ENCODE measurements at places on chromosomes 12 and 14. TPM values are rescaled to one million over a fixed set of nuclear protein-coding genes. Genes with fewer than 3 reads are reported as not detected.

DNA sequence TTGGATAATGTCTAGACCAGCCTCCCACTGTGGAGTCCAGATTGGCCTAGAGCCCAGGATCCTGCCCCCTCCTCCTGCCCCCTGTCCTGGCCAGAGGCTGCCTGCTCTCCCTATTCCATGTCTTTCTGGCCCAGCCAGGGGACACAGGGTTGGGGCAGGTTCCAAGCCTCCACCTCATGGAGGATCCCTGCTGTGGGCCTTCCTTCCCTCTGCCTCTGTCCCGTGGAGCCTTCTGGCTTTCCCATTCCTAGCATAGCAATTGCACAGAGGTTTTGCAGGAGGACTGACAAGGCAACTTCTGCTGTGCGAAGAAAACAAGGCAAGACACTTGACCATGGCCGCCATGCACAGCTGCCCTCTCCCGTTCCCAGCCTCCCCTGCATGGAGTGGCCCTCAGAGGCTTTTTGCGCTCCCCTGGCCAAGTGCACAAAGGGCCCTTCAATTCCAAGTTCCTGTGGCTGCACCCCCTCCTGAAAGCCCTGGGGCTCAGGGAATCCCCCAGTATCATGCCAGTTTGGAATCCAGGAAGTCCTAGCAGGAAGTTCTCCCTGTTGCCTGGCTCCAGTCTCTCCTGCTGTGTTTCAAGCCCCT lies 42.1 kb downstream of the KRT80 start:
- no peak for DNase-seq

Gene PAH
- not detected for total RNA-seq

GRCh38 chr14:64605926-64606685 lies 56.3 kb downstream of the PPP1R36 start:
- DNase-seq, result no peak

- no peak for DNase-seq
Observed at GRCh38 chr12:59044791-59045190, 124.5 kb upstream of the LRIG3 start.

Gene TMEM229B
- 2.7 TPM for total RNA-seq

Gene TRIAP1
- total RNA-seq, result 8.8 TPM

- no peak for DNase-seq
Observed at GRCh38 chr12:103583008-103583407, 4.1 kb upstream of the STAB2 start.

- DNase-seq, result no peak
Observed at GRCh38 chr12:69904777-69905176, 79.8 kb downstream of the MYRFL start.

DNA sequence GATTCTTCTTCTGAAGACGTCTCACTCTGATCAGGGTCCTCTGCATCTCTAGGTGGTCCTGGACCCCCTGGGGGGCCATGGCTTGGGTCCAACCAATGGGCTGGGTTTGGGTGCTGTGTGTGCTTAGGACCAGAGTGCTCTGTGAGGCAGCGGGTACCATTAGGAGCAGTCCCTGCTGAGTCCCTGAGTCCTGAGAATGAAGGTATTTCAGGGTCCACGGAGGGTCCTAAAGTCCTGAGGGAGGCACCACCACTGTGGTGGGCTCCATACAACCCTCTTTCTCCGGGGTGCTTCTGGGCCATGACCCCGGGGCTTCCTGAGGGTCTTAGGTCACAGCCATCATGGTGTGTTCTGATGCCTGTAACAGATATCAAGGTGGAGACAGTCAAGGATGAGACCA lies 1.0 kb downstream of the DNAJC14 start:
- DNase-seq, result no peak

Gene CRADD
- 53.7 TPM for total RNA-seq

Gene PPM1H
- 0.78 TPM for total RNA-seq

DNA sequence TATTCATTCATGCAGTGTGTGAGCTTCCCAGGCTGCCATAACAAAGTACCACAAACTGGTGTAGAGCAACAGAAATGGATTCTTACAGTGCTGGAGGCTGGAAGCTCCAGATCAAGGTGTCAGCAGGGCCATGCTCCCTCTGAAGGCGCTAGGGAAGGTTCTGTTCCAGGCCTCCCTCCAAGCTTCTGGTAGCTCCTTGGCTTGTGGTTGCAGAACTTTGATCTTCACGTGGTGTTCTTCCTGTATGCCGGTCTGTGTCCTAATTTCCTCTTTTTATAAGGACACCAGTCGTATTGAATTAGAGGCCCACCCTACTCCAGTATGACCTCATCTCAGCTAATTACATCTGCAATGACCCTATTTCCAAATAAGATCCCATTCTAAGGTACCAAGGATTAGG lies 3.1 kb downstream of the OTUB2 start:
- no peak for DNase-seq

DNA sequence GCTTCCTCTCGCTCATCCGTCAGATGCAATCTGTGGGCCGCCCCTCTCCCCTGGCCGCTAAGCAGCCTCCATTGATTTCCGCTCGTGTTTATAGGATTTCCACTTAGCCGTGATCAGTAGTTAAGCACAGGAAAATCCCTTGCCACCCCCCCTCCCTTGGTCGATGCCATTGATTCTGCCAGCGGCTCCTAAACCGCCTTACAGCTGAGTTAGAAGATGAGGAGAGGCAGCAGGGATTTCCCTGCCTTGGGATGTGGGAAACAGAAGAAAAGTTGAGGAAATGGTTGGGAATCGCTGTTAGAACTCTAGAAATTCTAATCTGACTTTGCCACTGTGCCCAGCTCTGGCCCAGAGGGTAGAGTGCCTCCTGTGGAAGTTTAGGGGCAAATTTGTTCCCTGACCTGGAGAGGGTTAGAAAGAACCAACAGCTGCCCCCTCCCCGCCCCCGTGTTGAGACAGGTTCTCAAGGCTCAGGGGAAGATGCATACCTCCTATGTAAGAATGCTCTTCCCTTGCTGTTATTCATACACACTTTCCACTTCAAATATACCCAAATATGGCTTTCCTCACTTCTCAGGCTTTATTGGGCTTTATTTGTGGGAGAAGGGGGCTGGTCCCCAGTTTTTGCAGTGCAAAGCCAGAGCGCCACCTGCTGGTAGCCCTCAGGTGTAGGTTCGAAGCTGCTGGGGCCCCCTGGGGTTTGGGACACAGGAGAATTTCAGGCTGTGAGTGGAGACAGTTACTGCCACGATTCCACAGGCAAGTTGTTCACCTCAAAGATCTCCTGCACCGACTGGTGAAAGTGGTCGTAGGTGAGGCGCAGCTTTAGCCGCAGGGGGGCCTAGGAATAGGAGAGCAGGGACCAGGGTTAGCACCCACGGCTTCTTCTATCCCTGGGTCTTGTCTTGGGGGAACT lies 3.2 kb downstream of the THTPA start:
- no peak for DNase-seq

GRCh38 chr12:29402437-29402836 lies 21.5 kb upstream of the ERGIC2 start:
- DNase-seq, result no peak

Gene MORN3
- total RNA-seq, result not detected

GRCh38 chr14:69045857-69046475 lies 66.9 kb upstream of the ACTN1 start:
- no peak for DNase-seq

Gene HOXC5
- total RNA-seq, result 2.7 TPM

GRCh38 chr14:39107591-39107996 lies 4.6 kb upstream of the SEC23A start:
- DNase-seq, result no peak

- DNase-seq, result no peak
Observed at GRCh38 chr12:44542716-44543115, 333.4 kb downstream of the NELL2 start.

DNA sequence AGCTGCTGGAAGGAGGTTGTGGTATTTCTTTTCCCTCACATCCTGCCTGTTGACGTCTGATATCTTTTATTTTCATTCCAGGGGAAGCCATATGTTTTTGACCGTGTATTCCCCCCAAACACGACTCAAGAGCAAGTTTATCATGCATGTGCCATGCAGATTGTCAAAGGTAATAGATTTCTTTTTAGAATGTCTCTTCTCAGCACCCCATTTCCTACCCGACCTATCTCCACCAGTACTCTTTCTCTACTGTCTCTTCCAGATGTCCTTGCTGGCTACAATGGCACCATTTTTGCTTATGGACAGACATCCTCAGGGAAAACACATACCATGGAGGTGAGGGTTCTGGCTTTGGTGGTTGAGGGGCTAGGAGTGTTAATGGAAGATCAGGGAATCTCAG lies 13.5 kb downstream of the KIF5A start:
- DNase-seq, result no peak

Gene TSHR
- total RNA-seq, result 0.84 TPM

Gene CISTR
- total RNA-seq, result not detected

- no peak for DNase-seq
Observed at GRCh38 chr14:68703093-68703492, 89.8 kb downstream of the ZFP36L1 start.

Gene FAM90A1
- 0.21 TPM for total RNA-seq

DNA sequence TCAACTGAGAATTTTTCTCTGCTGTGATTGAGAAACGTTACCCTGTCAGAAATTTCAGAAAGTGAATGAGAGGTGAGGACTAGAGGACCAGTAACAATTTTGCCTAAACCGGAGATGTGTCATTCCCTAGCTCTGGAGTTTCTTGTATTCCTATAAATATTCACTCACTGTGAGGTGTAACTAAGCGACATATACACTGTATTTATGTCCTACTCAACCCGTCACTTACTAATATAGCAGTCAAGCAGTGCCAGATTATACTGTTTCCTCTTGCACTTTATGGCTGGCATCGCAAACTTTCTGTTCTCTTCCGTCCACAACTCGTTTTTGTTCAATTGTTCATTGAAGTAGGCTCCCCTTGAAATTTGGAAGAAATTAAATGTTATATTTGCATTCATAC lies 192.9 kb downstream of the NOVA1 start:
- DNase-seq, result no peak

GRCh38 chr12:54006559-54007220 lies 2.1 kb upstream of the HOXC8 start:
- DNase-seq, result no peak

- DNase-seq, result peak; percentile 9
Observed at GRCh38 chr14:44989497-44990440, 27.8 kb downstream of the TOGARAM1 start.

DNA sequence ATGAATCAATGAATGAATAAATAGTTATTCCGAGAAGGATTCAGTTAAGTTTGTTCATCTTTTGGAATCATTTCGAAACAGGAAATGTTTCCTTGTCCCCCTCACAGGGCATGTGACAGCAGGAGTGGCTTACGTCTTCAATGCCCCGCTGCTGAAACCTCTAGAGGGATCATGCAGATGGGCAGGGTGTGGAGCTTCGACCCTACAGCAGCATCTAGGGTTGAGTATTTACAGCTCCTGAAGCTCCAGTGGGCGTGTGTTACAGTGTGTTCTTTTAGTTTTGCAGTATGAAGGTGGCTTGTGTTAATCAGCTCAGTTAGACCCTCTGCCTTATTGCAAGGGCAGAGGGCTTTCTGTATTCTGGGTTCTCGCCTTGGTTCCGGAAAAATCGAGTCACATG lies 2.6 kb downstream of the NAV3 start:
- DNase-seq, result no peak

- DNase-seq, result no peak
Observed at GRCh38 chr12:1862973-1863372, 42.6 kb downstream of the LRTM2 start.

Gene CLEC1A
- 19.4 TPM for total RNA-seq

DNA sequence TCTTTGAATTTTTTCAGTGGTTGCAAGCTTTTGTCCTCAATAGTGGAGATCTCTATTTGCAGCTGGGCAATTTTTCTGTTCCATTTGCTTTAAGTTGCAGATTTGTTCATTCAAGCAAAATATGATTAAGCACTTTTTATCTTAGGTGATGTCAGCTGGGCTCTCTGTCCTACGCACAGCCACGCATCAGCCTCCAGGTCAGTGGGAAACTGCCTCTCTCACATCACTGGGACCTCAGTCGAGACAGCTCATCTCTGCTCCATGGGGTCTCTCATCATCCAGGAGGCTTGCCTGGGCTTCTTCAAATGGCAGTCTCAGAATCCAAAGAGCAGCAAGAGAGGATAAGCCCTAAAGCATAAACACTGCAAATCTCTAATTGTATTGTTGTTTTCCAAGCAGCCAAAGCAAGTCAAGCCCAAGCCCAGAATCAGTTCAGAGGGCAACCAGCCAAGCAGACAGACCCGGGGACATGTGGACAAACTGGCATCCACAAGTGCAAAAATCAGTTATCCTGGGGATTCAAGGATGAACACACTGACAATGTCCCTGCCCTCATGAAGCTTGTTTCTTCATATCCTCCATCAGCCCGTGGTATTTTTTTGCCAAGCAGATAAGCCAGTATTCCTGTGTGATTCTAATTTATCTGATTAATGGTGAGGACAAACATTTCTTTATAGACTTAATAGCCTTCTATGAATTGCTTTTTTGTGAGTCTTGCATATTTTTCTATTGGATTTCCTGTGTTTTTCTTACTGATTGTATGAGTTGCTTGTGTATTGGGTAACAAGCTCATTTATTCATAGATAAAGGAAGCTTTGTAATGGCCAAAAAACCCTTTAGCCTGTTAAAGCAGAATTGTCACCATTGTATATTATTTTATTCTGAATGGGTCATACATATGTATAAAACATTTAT lies 262.5 kb downstream of the GXYLT1 start:
- DNase-seq, result no peak

- DNase-seq, result no peak
Observed at GRCh38 chr12:76240281-76240680, 107.9 kb downstream of the BBS10 start.

- no peak for DNase-seq
Observed at GRCh38 chr12:43805149-43805859, 813 bp downstream of the TWF1 start.

DNA sequence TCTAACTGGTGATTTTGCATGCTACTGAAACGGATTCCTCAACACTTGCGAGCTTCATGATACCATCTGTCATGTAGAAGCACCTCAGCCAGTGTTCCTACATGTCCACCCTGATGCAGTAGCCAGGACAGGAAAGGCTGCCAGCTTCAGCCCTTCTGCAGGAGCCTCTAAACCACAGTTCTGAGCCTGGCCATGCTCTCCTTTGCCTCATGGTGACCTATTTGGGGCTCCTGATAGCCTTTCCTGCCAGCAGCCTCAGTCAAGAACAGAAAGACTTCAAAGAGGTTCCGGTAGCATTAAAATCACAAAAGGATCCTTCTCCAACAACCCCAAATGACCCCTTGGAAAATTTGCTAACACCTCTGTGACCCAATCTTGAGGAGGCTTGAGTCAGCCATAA lies 96.0 kb downstream of the CNTN1 start:
- DNase-seq, result no peak

Measured in tibial nerve (tissue), 4 donors.